ENCODE measurements at places on chromosomes 6 and 20. TPM values are rescaled to one million over a fixed set of nuclear protein-coding genes. Genes with fewer than 3 reads are reported as not detected.

Gene KCNQ2
- 0.36 TPM for total RNA-seq

Gene LTB
- total RNA-seq, result 0.29 TPM

Gene SF3B5
- total RNA-seq, result 78.9 TPM

Gene ITPR3
- total RNA-seq, result 46.7 TPM

Gene CST5
- total RNA-seq, result not detected

Gene IL20RA
- 0.29 TPM for total RNA-seq

Gene PRRT1
- total RNA-seq, result not detected

Data from osteoblast (primary cell).